ENCODE measurements at places on chromosomes 13 and 19.

GRCh38 chr13:63700350-63700749 is 2284.7 kb upstream of the PCDH20 start:
- DNase-seq = no peak

DNA sequence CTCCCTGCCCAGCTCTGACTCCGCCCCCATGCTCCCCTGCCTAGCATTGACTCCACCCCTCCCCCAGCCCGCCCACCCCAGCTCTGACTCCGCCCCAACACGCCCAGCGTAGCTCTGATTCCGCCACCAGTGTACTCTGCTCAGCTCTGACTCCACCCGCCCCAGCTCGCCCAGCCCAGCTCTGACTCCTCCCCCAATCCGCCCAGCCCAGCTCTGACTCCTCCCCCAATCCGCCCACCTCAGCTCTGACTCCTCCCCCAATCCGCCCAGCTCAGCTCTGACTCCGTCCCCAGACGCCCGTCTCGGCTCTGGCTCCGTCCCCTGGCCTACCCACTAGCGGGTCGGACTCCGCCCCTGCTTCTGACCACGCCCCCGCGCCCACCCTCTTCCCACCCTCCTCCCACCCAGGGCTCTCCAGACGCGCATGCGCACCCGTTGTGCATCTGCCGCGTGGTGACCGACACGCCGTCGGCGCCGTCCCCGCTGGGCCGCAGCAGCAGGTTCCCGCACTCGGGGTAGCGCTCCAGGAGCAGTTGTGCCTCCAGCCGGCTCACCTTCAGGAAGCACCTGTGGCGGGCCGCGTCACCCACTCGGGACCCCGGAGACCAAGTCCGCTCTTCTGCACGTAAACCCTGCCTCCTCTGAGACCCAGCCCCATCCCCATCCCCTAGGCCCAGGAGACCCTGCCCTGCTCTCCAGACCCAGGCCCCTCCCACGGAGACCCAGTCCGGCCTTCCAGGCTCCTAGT is 10.2 kb downstream of the STAP2 start:
- peak; percentile 96 for DNase-seq

DNA sequence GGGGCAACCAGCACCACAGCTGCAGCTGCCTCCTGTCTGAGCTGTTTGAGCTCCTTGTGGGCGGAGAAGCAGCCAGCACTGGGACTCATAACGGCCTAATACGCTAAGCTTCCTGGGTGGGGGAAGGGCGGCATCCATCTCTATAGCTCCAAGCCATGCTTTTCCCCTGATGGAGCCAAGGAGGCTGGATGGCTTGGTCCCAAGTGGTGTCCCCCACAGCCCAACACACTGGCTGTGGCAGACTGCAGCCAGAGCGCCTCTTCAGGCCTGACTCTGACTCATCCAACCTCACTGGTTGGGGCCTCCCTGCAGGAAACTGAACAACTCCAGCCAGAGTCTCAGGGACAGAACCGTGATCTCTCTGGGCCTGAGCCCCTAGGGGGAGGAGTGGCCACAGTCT is 537.3 kb downstream of the SUCLA2 start:
- DNase-seq = no peak

GRCh38 chr19:55535965-55536350 is 975 bp downstream of the SBK2 start:
- DNase-seq = no peak

GRCh38 chr13:50222569-50223332 is 207.5 kb downstream of the KCNRG start:
- no peak for DNase-seq

DNA sequence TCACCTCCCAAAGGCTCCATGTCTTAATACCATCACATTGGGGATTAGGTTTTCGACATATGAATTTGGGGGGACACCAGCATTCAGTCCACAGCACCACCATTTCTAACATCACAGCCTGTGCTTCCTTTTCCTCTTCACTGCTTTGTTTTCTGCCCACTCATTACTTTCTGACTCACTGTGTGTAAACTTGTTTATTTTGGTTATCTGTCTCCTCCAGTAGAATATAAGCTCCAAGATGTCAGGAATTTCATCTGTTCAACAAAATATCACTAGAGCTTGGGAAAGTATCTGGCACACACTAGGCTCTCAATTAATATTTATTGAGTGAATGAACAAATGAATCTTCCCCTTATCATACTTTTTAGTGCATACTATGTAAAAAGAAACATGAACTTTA is 152.0 kb downstream of the NUFIP1 start:
- no peak for DNase-seq

DNA sequence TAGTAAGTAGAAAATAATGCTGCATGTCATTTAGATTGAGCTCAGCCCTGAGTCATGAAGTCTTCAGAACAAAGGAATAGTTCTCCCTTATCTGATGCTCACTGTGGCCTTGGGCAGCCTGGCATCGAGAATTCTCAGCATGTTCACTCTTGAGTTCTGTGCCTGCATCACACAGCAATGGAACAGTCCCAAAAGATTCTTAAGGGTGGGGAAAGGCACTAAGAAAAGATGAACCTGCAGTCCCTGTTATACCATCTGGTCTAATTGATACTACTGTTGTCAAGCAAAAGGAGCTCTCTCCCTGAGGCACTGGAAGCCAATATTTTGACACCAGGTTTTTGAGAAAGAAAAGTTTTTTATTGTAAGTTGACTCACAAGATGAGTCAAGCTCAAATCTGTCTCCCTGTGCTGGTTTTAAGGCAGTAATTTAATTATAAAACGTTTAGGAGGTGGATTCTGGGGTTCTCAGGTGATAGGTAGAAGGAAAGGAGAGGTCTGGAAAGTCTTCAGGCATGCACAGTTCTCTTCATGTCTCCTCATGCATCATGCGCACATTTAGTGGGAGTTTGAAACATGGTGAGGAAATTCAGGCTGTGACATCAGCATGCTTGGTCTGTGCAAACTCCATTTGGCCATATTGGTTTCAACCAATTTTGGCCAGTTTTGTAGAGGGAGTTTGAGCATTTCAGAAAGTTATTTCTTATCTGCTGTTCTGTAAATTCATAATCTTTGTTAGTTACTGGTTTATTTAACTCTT is 38.1 kb upstream of the ZNF766 start:
- DNase-seq = no peak

DNA sequence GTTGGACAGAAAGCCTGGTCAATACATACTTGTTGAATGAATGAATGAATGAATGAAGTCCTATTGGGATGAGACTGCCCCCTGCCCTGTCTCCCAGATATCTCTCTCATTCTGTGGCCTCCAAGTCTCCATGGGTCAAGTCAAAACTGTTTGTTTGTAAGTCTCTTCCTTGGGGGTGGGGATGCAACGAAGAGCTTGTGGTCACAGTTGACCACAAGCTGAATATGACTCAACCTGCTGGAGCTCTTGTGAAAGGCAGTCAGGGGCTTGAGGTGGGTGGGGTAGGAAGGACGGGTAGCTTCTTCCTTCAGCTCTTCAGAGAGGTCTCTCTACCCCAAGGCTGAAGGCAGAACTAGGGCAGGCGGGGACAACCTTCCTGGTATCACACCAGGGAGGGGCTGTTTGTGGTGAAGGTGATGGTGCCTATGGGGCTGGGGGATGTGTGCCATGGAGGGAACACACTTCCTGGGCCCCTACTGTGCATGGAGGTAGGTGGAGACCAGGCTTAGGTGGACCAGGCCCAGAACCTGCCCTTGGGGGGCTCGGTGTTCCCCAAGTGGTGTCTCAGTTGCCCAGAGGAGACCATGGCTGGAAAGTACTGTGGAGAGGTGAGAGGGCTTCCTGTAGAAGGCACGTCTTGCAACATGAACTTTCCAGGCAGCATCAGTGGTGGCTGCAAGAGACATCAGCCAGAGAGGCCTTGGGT is 8.0 kb downstream of the MYO1F start:
- DNase-seq = peak; percentile 49

DNA sequence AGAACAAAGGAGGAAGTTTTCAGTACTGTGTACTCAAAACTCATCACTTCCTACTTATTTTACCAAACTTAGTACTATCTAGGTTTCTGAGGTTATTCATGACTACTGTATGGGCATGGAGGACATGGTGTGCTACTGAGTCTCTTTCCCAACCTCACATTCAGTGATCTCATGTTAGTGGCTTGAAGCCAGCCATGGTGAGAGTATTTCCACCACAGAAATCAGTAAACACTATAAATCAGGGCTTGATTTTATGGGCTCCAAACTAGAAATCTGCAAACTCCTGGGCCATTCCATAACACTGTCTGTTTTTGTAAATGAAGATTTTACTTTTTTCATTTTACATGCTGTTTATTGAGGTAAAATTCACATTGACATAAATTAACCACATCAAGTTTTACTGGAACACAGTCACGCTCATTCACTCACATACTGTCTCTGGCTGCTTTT is 19.7 kb downstream of the MED26 start:
- no peak for DNase-seq

DNA sequence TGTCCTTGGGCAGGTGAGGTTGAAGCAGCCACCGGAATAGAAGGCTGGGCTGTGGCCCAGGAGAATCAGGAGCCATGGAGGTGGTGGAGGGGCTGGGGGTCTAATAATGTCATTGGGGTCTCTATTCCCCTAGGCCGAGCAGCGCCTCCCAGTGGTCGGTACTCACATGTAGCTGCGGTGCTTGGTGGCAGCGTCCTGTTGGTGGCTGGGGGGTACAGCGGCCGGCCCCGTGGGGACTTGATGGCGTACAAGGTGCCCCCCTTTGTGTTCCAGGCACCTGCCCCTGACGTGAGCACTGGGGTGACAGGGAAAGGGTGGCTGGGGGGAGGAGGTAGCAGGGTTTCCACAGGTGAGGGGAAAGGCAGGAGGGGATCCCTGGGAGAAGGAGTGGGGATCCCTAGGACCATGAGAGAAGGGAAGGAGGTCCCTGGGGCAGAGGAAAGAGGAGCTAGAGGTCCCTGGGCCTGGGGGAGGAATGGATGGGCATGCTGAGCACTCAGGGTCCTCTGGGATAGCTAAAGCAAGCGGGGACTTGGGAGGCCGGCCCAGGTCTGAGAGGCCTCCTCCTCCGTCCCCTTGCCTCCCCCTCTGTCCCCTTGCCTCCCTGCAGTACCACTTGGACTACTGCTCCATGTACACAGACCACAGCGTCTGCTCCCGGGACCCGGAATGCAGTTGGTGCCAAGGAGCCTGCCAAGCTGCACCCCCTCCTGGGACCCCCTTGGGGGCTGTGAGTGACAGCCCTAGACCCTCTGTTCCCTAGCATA is 18.1 kb downstream of the MEGF8 start:
- DNase-seq = no peak

- DNase-seq = peak; percentile 55
These were observed 740 bp downstream of the WDFY2 start for GRCh38 chr13:51584731-51585672.

GRCh38 chr19:51263808-51264207 is 12.9 kb downstream of the SIGLECL1 start:
- no peak for DNase-seq

GRCh38 chr19:54141356-54141755 is 3.8 kb downstream of the CNOT3 start:
- DNase-seq = no peak

- DNase-seq = no peak
These were observed 475.7 kb downstream of the UQCRFS1 start for GRCh38 chr19:28737021-28737895.

DNA sequence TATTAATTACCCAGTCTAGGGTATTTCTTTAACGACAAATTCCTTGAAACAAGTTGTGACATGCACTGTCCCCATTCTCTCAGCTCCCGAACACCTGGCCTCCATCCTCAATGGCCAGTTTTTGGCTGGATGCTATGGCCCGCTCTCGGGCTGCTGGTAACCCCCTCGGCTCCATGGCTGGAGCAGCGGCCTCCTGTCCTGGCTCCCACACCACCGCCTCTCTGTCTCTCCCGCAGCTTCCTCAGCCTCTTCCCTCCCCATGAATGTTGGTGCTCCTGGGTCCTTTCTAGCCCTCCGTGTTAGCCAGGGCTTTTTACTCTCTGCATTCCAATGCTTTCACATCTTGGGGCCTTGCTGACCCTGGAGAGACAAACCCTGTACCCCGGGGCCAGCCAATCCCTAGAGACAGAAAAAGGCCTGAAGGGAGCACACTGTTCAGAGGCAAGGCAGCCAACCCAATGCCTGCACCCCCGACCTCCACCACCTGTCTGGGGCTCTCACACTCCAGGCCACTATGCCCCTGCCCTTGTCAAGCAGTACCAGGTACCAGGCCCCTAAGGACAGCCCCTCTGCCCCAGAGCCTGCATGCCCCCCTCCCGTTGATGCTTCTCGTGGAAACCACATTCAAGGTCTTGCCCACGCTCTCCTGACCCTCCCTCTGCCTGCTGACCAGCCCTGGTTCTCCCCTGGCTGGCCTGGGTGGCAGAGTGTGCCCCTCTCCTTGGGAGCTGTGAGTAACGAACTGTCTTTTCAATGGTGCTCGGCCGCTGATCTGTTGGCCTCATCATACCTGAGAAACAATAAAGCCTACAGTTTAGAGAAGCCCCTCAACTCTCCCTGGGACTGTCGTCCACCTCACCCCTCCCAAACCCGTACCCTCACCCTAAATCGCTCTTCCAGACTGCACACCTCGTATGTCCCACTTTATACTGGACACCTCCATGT is 86.9 kb upstream of the GPR183 start:
- DNase-seq = no peak
